ENCODE measurements at places on chromosomes 7 and 10. TPM values are rescaled to one million over a fixed set of nuclear protein-coding genes. Genes with fewer than 3 reads are reported as not detected.

DNA sequence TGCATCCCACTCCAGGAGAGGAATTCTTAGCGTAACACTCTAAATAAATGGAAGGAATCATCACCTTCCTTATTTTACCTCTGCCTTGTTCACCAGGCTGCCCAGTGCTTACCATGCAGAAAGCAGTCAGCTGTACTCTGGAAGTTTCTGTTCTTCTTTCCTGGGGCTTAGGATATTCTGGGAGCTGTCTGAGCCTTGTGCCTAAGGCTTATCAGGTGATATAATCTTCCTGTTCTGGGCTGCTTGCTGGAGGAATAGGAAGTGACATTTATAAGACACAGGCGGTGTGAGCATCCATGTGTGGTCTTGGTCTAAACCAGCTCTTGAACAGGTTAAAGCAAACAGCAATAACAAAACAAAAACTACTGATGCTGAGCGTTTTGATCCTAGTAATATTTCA lies 13.5 kb downstream of the KCTD7 start:
- DNase-seq = no peak

DNA sequence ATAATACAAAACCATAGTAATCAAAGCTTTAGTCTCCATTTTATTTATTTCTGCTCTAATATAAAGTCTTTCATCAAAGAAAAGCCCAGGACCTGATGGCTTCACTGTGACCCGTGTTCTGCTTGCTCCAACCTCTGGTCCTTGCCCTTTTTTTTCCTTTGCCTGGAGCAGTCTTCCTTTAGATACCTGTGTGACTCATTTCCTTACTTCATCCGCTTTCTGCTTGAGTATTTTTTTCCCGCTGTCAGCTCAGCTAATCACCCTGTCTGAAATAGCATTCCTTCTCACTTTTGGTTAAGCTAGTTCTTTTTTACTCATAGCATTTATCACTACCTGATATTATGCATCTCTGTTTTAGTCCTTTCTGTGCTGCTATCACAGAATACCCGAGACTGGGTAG lies 194.8 kb downstream of the ABCA13 start:
- DNase-seq = no peak

- DNase-seq = no peak
These were observed 98.6 kb upstream of the MDFIC start for GRCh38 chr7:114823290-114823689.

DNA sequence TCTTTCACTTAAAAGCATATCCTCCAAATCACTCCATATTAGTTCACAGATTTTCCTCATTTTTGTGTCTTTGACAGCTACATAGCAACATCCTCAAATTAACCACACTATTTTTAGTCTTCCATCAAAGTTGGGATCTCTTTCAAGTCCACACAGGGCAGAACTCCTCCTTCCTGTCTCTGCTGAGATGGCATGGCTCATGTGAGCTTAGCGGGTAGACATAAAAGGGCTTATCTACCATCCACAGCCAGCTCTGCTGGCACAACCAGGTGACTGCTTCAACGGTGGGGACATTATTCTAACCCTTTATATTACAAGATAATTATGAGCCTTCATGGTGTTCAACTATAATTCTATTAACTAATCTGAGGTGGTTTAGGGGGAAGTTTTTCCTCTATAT lies 35.5 kb downstream of the ICA1 start:
- DNase-seq = no peak

GRCh38 chr10:86585037-86585929 lies 63.7 kb upstream of the WAPL start:
- DNase-seq = peak; percentile 85

GRCh38 chr10:6416892-6417512 lies 163.1 kb downstream of the PRKCQ start:
- no peak for DNase-seq

- DNase-seq = no peak
These were observed 172.5 kb downstream of the IPMK start for GRCh38 chr10:58094985-58095718.

DNA sequence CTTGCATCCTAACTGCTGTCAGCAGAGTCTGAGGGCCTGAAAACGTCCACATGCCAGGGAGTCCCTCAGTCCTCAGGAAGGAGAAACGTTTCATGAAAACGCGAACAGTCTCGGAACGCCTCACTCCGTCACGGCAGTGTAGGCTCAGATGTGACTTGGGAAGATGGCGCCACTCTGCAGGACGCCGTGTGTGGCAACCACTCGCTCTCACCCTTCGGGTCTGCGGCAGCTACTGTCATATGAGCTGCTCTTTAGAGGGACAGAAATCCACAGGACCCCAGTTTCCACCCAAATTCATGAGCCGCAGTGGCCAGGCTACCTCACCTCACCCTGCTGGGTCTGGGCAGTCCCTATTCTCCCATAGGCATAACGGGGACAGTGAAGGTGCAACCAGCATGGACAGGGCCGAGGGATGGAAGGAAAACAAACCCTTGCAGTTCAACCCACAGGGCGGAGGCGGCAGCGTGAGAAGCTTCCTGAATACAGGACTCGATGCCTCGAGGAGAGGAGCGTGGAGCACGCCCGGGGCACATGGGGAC lies 438.3 kb downstream of the DNAJB6 start:
- no peak for DNase-seq

DNA sequence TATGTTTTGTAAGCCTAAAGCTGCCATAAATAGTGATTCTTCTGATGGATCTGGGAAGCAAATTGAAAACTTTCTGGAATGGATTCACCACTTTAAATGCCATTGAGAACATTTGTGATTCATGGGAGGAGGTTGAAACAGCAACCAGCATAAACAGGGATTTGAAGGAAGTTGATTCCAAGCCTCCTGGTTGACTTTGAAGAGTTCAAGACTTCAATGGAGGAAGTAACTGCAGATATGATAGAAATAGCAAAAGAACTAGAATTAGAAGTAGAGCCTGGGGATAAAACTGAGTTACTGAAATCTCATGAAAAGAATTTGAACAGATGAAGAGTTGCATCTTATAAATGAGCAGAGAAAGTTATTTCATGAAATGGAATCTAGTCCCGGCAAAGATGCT lies 99.2 kb downstream of the LRRC4 start:
- DNase-seq = no peak

DNA sequence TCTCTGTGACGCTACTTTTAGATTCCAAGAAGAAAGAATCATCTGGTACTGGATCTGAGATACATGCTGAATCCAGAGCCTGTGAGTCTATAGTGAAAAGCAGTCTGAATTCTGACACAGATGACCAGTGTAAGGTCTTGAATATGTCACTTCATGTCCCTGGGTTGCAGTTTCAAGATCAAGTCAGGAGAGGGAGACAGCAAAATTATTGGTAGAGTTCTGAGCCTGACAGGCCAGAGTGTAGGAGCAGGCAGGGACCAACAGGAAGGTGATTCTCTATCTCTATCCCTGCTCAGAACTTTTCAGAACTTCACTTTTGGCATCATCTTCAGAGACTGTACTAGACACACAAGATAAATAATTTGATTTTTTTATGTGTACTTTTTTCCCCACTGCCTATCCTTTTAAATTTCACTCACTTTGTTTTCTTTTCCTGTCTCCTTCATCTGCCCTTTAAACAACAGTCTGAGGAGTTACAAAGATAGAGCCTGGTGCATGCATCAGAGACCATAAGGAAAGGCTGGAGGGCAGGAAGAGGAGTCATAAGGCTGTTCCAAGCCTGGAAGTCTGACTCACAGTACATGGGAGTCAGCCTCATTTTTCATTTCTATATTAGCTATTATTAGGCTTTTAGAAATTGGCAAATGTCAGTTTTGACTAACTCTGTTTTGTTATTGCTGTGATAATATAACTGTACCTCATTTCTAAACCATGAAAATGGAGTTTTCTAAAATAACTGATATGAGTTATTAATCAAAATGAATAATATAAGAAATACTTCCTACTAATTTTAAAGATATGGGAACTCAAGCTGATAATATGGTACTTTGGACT lies 120.2 kb upstream of the TMEM229A start:
- DNase-seq = no peak

- no peak for DNase-seq
These were observed 758.6 kb upstream of the KCND2 start for GRCh38 chr7:119514326-119514725.

GRCh38 chr10:60230892-60231291 lies 158.8 kb downstream of the ANK3 start:
- DNase-seq = no peak

- DNase-seq = no peak
These were observed 19.5 kb downstream of the DNAJB9 start for GRCh38 chr7:108589199-108589598.

GRCh38 chr10:129057856-129058663 lies 409.0 kb upstream of the MGMT start:
- peak; percentile 62 for DNase-seq

- DNase-seq = no peak
These were observed 67.4 kb downstream of the NEURL1 start for GRCh38 chr10:103560886-103561285.

DNA sequence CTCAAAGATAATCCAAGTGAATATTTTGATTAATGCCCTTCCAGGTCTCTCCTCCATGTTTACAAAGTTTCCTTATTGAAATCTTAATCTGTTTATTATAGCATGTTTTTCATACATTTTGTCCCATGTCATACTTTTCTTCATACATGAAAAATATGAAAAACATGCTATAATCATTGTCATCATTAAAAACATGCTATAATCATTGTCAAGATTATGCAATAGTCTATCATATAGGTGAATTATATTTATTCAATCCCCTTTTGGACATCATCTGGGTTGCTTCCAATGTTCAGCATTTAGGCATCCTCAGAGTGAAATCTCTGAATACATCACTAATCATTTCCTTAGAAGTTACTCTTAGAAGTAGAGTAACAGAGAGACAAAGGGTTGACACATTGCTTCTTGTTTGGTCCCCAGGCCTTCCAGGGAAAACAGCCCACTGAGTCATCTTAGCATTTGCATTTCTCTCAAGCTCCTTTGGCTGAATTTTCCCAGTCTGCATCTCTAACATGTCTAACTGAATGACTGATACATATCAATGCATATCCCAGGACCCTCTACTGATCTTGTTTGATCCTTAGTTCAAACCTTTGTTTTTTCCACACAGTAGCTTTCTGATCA lies 87.0 kb downstream of the SGMS1 start:
- DNase-seq = peak; percentile 40

GRCh38 chr10:86162036-86162435 lies 204.6 kb downstream of the GRID1 start:
- no peak for DNase-seq

DNA sequence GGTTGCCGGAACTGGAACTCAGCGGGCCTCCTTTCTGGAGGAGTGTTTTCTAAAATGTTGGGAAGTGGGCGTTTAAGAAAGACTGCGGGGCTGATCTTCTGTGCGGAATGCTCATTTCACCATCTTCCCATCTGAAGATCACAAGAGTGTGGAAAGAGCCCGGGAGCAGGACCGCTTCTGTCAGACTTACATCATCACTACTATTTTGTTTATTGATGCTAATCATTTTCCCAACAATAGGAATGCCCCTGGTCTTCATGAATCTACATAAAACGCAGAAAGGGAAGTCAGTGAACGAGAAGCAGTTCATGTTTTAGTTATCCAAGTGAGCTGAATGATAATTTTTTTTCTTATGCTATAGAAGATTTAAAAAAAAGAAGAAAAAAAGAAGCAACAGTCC lies 447.8 kb upstream of the MKI67 start:
- no peak for DNase-seq

DNA sequence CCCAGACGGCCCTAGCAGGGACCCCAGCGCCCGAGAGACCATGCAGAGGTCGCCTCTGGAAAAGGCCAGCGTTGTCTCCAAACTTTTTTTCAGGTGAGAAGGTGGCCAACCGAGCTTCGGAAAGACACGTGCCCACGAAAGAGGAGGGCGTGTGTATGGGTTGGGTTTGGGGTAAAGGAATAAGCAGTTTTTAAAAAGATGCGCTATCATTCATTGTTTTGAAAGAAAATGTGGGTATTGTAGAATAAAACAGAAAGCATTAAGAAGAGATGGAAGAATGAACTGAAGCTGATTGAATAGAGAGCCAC lies 184 bp downstream of the CFTR start:
- no peak for DNase-seq

GRCh38 chr10:104028146-104028545 lies 57.5 kb downstream of the COL17A1 start:
- peak; percentile 56 for DNase-seq

GRCh38 chr10:14545827-14546226 lies 215.1 kb upstream of the FRMD4A start:
- DNase-seq = no peak

GRCh38 chr10:31010062-31010461 lies 21.6 kb downstream of the ZNF438 start:
- no peak for DNase-seq

The CTNNA3 gene
- total RNA-seq = 0.30 TPM

The HMX2 gene
- 0.18 TPM for total RNA-seq

The STX1A gene
- total RNA-seq = 16.8 TPM

The TAS2R4 gene
- total RNA-seq = 0.60 TPM

The HMX3 gene
- total RNA-seq = not detected

The ZRANB1 gene
- total RNA-seq = 10.4 TPM

The HYAL4 gene
- total RNA-seq = 0.25 TPM

The NRCAM gene
- 0.60 TPM for total RNA-seq

The MRC1 gene
- total RNA-seq = 0.05 TPM

The ADRA2A gene
- total RNA-seq = not detected

The GSTK1 gene
- total RNA-seq = 176 TPM

The CD36 gene
- not detected for total RNA-seq

The GIMAP5 gene
- total RNA-seq = 47.6 TPM

The FOXL3 gene
- not detected for total RNA-seq

The GTF2IRD2 gene
- total RNA-seq = 4.3 TPM

The RAB19 gene
- total RNA-seq = 12.8 TPM

The GATA3 gene
- 23.5 TPM for total RNA-seq

The CYP3A7 gene
- total RNA-seq = not detected

The LRRC18 gene
- total RNA-seq = not detected

The SLC13A1 gene
- not detected for total RNA-seq

Data from activated CD4-positive, alpha-beta T cell treated with anti-CD3 and anti-CD28 coated beads for 36 hours (primary cell).